Activated naive CD8-positive, alpha-beta T cell treated with anti-CD3 and anti-CD28 coated beads, Interleukin-2, amount 50 U/mL, for 24 hours (primary cell): ENCODE measurements at places on chromosomes 12 and 14.

- DNase-seq: no peak
Measured at GRCh38 chr14:63454863-63455622, 88.1 kb downstream of the PPP2R5E start.

- no peak for DNase-seq
Measured at GRCh38 chr12:5402009-5402935, 29.6 kb upstream of the NTF3 start.

DNA sequence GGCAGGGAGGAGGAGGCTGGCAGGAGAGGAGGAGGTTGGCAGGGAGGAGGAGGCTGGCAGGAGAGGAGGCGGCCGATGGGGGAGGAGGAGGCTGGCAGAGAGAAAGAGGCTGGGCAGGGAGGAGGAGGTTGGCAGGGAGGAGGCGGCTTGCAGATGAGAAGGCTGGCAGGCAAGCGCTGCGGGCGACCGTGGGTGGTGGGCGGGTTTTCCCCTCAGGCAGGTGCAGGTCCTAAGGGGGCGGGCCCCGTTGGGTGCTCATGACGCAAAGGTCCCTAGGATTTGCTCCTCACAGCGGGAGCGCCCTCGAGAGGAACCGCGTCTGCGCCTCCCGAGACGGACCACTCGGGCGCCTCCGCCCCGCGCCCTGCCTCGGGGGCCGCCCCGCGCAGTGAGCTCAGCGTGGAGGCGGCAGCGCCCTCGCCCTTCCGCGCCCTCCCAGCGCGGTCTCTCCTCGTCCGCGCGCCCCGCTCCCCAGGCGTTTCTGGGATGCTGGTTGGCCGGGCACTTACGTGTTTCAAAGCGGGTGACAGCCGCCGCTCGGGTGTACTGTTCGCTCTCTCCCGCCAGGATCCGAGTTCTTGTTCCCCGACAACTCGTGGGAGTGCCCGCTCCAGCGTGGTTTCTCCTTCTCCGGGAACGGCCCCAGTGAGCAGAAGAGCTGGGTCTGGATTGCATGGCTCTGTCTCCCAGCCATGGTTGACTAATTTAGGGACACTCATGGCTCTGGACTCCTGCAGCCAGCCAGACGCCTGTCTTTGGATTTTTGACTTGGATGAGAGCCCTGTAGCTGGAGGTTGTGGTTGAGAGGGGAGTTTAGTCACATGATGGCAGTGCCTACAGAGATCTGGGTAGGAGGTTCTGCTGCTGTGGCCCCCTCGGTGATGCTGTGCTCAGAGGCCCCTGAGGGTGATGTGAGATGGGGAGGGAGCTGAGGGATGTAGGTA is 64.1 kb upstream of the PPP4R3A start:
- peak; percentile 91 for DNase-seq

DNA sequence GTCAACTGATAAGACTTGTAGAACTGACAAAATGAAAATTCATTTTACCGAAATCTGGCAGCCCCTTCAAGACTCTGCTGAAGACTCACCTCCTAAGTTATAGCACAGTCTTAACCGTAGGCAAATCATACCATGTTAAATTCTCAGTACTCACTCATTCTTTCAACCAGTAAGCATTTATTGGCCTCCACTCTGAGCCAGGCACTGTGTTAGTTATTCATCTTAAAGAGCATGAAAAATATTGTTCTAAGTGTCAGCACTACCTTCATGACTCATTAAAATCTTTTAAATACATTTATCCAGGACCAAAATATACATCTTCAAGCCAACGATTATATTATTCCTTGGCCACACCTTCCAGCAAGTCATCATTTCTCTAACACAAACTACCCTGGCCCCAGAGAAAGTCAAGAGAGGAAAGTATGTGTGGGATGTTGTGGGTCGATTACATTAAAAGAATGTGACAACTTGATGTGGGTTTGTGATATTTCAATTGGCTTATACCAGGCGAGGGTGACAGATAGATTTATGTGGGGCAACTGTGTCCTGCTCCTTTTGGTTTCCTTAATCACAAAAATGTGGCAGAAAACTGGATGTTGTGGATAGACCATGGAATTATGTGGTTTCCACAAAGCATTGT is 55.0 kb downstream of the TMEM30B start:
- DNase-seq: no peak

GRCh38 chr14:93042968-93043940 is 72.5 kb downstream of the ITPK1 start:
- DNase-seq: no peak

DNA sequence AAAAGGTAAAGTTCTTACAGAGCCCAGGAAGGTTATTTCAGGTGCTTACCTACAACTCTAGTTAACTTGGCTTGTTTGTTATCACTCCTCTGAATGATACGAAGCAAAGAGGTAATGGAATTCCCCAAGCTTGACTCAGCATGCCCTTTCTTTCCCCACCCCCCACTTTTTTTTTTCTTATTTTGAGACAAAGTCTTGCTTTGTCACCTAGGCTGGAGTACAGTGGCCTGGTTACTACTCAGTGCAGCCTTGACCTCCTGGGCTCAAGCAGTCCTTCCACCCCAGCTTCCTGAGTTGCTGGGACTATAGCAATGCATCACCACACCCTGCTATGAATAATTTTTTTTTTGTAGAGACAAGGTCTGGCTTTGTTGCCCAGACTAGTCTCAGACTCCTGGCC is 17.1 kb upstream of the YBX3 start:
- no peak for DNase-seq

DNA sequence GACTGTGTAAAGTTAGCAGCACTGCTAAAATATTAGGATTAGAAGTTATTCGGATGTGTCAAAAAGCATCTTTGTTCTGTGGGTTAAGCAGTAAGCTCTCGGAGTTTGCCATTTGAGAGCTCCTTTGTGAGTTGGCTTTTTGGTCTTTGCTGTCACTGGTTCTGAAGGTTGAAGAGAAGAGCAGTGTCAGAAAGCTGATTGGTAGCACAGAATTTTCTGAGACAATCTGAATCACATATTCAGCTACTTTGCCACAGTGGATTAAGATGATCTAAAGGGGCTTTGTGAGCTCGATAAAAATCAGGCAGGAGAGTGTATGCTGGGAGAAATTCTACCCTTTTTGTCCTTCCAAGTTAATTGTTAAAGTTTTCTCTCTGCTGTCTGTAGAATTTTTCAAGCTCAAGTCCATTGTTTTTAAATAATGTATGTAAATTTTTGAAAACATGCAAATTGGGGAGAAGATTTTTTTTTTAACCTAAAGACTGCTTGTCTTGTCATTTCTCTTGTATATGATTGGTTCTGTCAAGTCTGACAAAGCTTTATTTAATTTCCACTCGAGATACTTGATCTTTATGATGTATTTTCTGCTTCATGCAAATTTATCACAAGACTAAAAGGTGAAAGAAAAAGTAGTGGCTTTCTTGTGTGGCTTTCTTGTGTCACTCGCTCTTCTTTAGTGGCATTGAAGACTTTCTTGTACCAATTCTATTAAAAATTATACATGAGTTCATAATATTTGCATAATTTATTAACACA is 307.3 kb downstream of the EGLN3 start:
- no peak for DNase-seq
